ENCODE measurements at places on chromosomes 7 and 10.

DNA sequence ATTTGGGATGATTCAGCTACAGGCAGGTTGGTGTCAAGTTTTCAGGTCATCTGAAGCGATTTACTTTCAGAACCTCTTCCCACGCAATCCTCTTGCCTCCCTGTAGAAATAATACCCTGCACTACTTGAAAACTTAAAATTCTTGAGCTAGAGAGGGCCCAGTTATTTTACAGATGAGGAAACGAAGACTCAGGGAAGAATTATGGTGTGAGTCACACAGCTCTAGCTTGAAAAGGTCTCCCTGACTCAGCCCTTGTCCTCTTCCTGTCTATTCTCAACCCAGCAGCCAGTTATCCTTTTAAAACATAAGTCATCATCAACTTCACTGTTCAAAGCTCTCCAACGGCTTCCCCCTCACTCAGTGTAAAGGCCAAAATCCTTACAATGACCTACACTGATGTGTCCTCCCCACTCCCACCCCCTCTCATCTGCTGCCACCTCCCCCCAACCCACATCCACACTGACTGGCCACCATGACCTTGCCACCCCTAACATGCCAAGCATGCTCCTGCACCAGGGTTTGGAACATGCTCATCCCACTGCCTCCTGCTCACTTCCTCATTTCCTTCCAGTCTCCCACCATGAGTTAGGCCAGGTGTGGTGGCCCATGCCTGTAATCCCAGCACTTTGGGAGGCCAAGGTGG is 3.4 kb downstream of the DNMBP start:
- no peak for DNase-seq

DNA sequence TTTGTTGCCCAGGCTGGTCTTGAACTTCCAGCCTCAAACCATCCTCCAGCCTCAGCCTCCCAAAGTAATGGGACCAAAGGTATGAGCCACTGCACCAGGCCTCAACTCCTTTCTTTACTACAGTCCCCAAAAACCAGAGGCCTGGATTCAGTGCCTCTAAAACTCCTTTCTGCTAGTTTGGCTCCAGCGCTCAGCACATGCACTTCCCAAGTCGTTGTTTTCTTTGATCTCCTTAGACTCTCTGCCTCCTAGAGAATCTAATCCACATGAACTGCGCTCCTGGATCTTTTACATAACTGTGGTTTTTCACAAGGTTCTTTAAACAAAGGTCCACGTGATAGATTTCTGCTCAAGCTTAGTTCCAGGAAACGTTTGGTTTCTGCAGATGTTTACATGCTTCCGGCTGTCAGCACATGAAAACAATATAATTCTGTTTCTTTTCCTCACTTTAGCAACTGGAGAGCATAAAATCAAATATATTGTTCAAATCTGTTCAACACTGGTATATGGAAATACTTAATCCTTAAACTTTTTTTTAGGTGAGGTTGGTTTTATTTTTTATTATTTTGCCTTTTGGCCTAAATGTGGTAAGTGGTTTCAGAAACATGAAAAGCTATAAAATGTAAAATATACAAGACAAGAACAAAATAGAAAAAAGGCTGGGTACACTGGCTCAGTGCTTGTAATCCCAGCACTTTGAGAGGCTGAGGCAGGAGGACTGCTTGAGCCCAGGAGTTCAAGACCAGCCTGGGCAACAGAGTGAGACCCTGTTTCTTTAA is 270.5 kb upstream of the MKLN1 start:
- no peak for DNase-seq

DNA sequence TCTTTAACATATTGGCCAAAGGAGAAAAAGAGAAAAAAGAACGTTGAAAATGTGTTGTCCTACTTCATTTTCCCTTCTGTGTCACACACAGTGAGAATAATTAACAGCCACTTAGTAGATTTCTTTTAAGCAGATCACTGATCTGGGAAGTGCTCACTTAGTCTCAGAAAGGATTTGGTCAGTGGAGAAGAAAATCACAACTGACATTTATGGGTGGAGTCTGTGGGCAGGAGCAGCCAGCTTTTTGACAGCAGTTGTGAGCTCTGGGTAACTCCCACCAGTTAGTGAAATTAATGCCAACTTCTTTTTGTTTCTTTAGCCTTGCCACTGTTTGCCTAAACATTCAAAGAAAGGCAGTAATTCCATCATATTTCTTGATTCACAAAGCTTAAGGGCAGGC is 49.7 kb downstream of the CDK14 start:
- no peak for DNase-seq

DNA sequence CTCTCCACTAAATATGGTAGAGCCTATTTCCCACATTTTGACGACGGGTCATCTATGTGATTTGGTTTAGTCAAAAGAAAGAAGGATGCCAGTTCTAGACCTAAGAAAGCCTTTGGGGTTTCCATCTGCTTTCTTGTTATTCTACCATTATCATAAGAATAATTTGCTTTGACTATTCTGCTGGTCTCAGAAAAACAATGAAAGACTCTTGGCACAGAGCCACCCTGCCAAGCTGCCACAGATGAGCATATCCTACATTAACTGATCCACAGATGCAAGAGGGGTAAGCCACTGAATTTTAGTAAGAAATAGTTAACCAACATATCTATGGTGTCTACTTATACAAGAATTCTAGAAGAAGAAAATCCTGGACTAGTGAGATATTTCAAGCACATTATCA is 158.6 kb upstream of the MAGI2 start:
- DNase-seq, result no peak

- no peak for DNase-seq
These were observed 11.0 kb upstream of the LFNG start for GRCh38 chr7:2508327-2509215.

DNA sequence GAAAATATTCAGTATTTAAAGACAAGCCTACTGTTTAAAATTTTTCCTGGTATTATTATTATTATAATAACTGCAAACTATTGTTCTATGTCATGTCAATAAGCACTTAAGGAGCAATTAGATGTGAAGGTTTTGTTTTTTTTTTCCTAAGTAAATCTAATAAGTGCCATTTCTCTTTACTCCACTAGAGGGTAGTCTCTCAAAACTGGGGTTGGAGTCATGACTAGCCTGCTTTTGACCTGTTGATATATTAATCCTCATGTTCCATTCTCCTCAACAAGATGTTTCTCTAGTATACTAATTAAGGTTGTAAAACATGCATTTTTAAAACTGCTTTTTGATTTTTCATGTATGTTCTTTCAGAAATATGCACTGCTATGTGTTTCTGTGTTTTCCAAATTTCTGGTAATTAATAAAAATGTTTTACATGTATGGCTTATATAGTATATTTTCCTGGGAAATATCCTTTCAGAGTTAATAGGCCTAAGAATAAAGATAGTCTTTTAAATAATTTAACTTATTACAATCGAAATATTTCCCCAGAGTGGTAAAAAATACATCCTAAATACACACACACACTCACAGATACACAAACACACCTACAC is 1.0 kb upstream of the LRRN3 start:
- DNase-seq, result no peak

DNA sequence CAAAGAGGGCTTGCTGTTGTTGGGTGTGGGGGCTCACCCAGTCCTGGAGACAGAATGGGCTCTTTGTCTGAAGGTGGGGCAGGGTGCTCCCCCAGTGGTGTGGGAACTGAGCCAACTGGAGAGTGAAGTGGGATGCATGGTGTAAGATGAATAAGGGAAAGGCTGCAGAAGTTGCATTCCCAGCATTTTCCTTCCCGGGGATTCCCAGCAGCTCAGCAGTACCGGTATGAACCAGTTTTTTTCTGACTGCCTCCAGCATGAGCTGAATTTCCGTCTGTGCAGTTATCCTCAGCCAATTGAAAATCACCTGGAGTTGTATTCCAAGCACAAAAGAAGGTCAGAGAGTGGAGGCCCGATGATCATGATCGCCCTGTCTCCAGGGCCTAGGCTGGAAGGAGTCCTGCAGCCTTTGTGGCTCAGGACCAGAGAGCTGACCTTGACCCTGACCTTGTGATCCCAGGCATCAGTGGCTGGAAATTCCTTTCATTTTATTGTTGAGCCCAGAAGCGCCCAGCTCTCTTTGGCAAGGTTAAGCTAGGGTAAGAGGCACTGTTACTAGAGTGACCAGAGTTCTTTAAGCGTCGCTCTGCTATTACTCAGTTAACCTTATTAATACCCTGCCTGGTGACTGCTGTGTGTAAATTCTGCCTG is 33.4 kb downstream of the OGDH start:
- DNase-seq, result no peak

DNA sequence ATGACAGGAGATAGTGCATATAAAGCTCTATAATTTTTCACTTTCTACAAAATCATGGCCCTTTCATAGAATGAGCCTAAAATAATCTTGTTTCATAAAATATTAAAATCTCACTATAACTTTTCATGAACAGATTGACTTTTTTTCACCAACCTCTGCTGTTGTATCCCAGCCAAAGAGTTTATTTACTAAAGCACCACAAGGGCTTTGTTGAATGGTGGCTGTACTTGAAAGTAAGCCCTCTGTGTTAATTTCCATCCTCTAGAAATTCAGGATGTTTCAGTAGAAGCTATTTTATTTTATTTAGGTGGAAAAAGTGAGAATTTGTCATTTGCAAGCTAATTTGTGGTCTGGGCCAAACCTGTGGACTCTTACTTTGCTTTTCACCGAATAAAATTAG is 30.2 kb downstream of the THNSL1 start:
- no peak for DNase-seq

DNA sequence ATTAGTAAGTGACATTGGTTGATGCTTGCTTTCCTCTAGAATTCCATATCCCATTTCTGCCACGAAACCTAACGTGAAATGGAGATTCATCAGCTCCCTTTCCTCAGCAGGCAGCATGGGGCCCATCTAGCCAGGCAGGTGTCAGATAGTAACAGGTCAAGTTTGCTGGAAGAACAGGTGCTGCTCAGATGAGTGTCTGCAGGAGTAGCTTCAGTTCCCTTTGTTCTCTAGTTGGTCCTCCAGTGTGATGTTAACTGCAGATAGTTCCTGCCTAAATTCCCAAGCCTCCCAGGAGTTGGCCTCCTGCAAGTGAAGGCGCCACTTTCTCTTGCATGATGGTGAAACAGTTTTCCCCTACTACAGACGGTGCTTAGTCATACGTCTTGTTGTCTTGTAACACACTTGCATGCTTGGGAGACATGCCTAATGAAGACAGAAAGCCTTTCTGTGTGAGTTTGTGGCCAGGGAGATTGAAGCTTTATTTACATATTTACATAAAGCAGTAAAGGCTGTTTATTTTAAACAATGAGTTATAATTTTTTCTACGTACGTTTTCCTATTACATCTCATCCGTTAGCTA is 175.4 kb downstream of the CHN2 start:
- no peak for DNase-seq

DNA sequence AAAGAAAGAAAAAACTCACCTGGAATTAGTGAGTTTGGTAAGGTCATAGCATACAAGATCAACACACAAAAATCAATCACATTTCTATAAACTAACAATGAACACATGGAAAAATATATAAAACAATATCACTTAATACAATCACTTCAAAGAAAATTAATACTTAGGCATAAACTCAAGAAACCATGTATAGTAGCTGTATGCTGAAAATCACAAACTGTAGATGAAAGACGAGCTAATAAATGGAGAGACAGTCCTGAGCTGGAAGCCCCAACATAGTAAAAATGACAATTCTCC is 113.8 kb upstream of the RHEB start:
- no peak for DNase-seq

DNA sequence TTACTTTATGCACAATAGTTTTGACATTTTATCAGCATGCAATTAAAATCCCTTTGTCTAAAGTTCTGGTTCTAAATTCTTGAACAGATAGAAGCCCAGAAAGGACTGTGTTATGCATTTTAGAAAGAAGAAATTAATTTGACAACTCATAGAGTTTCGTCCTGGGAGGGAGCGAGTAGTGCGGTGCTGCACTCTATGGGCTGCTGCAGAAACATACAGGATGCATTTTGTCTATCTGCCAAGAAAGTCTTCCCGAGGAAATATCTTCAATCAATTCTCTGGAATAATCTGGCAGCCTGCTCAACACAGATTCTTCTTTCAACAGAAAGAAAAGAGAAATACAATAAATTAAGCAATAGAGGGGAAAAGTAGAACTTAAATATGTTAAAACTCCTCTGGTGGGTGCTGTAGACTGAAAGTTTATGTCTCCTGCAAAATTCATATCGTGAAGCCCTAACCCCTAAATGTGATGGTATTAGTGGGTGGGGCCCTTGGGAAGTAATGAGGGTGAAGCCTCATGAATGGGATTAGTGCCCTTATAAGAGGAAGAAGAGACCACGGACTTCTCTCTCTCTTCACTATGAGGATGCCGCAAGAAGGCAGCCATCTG is 39.0 kb upstream of the IFRD1 start:
- DNase-seq, result peak; percentile 28

DNA sequence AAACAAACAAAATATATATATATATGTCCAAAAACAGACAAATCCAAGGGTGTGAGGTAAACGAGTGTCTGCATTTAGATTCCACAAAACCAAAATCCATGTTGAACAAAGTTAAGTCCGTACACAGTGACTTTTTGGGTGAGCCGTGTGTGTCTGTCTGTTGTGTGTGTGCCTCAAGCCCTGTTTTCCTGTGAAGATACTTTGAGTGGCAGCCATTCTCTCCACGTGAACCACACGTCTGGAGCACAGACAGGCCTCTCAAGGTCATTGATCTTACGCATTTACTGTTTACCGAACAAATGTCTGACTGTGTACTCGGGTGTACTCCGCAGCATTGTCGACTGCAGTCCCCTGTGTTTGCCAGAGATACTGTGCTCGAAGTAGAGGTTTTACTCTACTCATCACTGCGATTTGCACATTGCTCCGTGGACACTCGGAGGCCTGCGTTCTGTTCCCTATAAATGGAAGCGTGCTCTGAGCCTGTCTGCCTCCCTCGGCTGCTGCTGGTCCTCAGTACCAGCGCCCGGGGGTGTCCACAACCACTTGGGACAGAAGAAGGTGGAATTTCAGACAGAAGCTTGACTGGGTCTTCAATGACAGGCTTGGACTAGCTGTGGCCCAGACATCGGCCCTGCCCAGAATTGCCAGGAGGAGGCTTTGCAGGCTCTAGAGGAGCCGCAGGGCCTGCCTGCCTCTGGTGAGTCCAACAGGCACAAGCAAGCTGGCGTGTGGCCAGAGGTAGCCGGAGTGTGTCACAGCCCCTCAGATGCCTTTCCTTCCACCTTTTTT is 22.1 kb downstream of the CYP17A1 start:
- no peak for DNase-seq

DNA sequence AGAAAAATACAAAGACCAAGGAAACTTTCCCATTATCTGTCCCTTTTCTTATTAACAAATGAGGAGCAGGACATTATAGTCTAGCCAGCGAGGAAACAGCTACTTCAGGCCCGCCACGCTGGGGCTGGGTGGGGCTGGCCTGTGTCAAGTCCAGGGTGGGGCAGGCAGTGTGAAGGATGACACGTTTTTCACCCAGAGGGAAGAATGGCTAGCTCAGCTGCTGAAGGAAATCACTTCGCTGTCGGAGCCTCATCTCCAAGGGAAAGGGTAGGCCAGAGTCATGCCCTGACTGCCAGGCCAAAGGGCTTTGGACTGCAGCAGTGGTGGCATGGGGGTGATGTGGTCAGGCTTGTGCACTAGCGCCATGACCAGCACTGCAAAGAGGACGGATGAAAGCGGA is 24.4 kb downstream of the COL13A1 start:
- no peak for DNase-seq

- DNase-seq, result no peak
These were observed 1.4 kb downstream of the MYO1G start for GRCh38 chr7:44977304-44977958.

All from NCI-H1930 (cell line).